ENCODE measurements at places on chromosomes 7 and 10. TPM values are rescaled to one million over a fixed set of nuclear protein-coding genes. Genes with fewer than 3 reads are reported as not detected.

FAM20C gene
- 23.4 TPM for total RNA-seq

SKIDA1 gene
- 3.3 TPM for total RNA-seq

CNTNAP2 gene
- 0.48 TPM for total RNA-seq

DNA sequence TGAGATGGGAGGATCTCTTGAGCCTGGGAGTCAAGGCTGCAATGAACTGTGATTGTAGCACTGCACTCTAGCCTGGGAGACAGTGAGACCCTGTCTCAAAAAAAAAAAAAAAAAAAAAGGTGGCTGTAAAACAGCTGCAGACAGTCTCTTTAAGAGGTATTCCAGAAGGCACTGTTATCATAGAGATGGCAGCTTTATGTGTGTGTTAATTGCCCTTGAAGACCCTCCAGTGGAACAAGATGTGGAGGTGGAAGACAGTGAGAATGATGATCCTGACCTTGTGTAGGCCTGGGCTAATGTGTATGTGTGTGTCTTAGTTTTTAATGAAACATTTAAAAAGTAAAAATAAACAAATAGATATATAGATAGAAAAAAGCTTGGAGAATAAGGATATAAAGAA lies 66.0 kb downstream of the ZNF487 start:
- no peak for DNase-seq

GRCh38 chr7:55129541-55130394 lies 111.0 kb downstream of the EGFR start:
- DNase-seq: no peak

CYP3A7 gene
- total RNA-seq: not detected

DNA sequence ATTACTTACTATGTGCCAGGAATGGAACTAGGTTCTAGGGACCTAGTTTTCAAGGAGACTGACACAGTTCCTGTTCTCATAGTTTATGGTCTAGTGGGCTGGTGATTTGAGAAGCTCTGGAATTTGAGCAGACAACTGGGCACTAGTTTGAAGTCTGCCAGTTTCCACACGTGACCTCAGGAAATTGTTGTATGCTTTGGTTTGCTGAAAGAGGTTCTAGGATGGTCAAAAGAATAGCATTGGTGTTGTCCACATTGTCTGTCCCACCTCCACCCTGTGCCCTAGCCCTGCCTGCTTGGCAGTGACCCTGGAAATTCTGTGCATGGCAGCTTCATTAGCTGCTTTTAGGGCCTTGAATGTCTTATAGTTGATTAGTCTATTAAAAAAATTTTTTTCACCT lies 28.7 kb downstream of the GBF1 start:
- no peak for DNase-seq

- no peak for DNase-seq
Measured at GRCh38 chr10:2256241-2256640, 518.9 kb upstream of the ADARB2 start.

ARHGAP12 gene
- total RNA-seq: 21.7 TPM

DNA sequence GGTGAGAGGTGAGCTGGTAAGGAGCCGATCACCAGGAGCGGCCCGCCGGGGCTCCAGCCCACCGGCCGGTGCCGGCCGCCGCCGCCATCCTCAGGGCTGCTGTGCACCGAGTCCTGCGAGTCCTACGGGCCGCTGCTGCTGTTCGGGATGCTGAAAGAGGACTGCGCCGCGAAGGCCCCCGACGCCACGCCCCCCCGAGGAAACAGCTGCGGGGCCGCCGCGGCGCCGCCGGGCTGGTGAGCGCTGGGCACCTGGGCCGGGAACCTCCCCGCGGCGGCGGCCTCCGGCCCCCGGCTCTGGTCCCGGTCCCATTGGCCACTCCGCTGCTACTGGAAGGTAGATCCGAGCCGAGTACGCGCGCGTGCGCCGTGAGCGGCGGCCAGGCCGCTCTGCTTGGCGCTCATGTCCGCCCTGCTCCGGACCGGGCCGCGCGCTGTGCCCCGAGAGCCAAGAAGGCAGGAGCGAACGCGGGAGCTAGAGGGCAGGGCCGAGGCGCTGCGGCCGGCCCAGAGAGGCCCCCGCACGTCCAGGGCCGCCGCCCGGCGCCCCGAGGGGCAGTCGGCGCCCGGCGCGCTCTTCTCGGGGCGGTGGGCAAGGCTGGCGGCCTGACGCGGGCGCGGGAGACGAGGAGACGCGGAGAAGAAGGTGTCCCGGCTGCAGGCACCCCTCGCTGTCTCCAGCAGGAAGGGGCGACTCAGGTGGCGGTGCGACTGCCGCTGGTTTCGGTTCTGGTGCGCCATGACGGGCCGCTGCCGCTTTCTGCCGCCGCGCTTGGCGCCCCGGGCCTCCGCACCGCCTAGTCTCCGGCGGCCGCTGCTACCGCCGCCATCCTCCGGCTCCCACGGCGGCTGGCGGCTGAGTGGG lies 121.3 kb upstream of the WIPF3 start:
- peak; percentile 90 for DNase-seq

CC2D2B gene
- total RNA-seq: 0.13 TPM

SRPK2 gene
- total RNA-seq: 28.8 TPM

DNA sequence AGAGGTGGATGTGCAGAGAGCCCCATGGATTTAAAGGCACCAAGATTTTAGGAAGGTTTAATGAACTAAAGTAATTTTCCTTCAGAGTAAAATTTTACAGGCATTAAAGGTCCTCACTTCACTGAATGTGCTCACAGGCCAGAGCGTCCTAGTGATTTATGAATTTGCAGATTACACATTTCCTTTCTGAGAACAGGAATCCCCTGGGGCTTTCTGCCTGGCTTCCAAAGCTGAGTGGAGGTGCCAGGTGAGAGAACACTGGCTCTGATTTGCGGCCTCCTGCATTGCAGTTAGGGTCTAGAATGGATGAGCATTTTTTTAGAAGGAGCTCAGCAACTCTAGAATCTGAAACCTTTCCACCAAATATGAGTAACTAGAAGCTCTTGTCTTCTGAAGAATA lies 194.3 kb downstream of the SORCS3 start:
- no peak for DNase-seq

GRCh38 chr7:121360564-121360963 lies 31.8 kb downstream of the WNT16 start:
- no peak for DNase-seq

- no peak for DNase-seq
Measured at GRCh38 chr7:45267262-45267661, 109.7 kb downstream of the RAMP3 start.

DNA sequence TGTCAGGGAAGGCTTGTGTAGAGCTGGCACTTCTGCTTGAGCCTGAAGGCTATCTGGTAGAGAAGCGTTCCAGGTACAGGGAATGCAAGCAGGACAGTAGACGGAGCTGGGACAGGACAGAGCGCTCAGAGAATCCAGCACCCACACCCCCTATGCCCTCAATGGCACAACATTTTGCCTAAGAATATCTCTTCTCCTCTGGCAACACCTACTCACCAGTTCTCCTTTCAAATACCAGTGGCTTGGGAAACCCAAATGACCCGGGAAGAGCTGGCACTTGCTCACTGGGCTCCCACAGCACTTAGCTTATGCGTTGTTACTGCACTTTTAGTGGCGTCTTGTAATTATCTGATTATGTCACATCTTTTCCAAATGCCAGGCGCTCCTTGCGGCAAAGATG lies 118.6 kb downstream of the RNF216 start:
- DNase-seq: no peak

DNA sequence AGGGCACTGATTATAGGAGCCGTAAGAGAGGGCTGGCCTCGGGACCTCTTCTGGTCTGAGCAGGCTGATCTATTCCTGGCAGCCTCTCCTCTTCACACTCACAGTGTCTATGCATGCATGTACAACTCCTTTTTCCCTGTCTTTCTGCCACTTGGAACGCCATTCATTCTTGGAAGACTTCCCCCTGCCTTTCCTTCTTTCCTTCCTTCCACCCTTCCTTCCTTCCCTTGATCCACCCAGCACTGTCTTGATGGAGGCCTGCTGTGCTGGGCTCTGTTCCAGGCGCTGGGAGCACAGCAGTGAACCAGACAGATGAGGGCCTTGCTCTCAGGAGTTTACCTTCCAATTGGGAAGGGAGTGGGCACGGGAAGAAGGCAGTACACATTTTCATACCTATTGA lies 114.8 kb downstream of the SH3PXD2A start:
- DNase-seq: no peak

ZNF365 gene
- total RNA-seq: not detected

DNA sequence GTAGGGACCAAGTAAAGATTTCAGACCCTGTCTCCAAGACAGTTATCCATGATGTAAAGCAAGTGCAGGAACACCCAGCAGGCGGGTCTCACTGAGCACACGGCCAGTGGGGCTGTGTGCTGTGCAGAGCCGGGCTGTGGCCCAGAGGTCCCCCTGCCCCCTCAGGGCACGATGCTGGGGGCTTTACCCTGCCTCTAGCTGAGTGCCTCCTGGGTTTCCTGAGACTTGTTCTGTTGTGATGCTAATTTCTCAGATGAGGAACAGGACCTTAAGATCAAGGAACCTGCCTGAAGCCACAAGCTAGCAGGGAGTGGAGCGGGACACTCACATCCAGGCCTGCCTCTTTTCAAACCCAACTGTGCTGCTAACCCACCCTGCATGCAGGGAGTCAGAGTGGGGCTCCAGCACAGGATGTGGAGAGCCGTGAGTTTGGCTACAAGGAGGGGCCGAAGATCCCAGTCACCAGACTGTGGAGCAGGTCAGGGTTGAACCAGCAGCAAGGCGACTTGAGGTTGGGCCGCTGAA lies 76.1 kb upstream of the LYZL2 start:
- no peak for DNase-seq

GRCh38 chr10:103792547-103792946 lies 62.8 kb downstream of the SH3PXD2A start:
- DNase-seq: no peak

GRCh38 chr10:86614853-86615252 lies 39.5 kb upstream of the OPN4 start:
- DNase-seq: no peak

GRCh38 chr10:45592432-45592831 lies 80.1 kb downstream of the ZFAND4 start:
- no peak for DNase-seq

GRCh38 chr10:124722798-124723783 lies 21.1 kb downstream of the FAM53B start:
- DNase-seq: peak; percentile 75

- no peak for DNase-seq
Measured at GRCh38 chr7:117047496-117047895, 94.2 kb downstream of the ST7 start.

DNA sequence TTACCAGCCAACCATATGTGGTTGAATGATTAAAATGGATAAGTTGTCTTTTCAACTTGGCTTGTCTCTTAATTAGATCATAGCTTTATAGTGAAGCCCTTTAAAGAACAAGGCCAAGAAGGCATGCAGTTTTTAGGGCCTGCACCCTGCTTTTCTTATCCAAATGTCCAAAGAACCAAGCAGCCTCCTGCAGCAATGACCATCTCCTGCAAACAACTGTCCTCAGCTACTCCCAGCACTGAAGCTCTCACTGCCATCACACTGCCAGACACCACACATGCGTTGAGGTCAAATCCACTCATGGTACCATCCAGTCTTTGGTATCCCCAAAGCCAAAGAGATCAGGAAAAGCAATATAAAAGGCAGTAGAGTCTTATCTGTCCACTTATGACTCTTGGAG lies 210.3 kb downstream of the ACTR3B start:
- DNase-seq: no peak

UPK3BL2 gene
- 4.4 TPM for total RNA-seq

GRCh38 chr7:5625938-5626337 lies 155.5 kb downstream of the RNF216 start:
- peak; percentile 24 for DNase-seq

DNA sequence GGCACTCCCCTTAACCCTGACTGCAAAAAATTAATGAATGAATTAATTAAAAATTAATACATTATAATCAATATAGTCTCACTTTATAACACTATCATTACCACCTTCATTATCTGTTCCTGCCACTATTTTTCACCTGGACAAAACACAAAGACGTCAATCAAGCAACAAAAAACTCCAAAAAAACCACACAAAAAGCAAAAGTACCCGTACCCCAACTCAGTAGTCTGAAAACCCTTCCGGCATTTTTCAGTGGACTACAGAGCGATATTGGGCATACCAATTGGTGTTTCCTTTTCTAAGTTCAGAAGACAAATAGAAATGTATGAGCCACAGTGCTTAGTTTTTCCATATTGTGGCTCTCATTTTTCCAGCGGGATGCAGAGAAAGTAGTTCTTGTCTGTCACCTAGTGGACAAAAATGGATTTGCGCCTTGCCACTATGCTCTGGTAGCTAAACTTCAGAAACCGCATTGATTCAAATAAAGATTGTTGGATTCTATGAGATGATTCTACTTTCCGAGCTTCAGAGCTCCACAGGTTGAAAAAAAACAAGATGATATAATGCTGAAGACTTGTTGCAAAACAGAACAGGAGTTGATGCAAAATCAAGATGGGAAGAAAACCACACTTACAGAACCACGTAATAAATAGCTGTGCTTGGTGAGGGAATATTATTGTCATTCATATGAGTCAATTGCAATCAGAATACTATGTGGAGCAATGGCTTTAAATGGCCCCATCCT lies 50.6 kb upstream of the ITGB1 start:
- DNase-seq: no peak
